NCI-H1092 (cell line): ENCODE measurements at places on chromosomes 6 and 20.
A peak's percentile ranks its signal among the peaks of the same experiment; 100 is the strongest.

DNA sequence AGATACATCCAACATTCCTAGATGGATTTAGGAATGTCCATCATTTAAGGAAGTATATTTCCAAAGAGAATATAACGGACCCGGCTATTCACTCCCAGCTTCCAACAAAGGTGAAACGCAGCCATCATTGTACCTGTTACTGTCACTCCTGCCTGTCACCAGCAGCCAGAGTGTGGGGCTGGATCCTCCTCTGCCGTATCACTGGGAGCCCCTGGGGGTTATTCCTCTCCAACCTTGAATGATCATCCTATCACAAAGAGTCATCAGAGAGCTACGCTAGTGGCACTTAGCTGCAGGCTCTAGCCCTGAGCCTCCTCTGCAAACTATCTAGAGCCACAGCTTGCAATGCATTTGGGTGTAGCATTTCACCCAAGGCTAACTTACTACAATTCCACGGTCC lies 73.6 kb upstream of the NHSL1 start:
- DNase-seq, result no peak

DNA sequence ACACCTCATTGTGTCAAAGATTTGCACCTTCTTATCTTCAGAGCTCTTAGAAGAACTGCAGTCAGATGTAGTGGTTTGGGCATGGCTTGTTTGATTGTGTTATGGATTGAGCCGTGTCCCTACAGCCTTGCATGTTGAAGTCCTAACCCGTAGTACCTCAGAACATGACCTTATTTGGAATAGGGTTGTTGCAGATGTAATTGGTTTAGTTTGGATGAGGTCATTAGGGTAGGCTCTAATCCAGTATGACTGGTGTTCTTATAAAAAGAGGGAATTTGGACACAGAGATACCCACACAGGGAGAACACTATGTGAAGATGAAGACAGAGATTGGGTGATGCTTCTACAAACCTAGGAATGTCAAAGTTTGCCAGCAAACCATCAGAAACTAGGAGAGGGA lies 35.4 kb upstream of the PHACTR2 start:
- no peak for DNase-seq

DNA sequence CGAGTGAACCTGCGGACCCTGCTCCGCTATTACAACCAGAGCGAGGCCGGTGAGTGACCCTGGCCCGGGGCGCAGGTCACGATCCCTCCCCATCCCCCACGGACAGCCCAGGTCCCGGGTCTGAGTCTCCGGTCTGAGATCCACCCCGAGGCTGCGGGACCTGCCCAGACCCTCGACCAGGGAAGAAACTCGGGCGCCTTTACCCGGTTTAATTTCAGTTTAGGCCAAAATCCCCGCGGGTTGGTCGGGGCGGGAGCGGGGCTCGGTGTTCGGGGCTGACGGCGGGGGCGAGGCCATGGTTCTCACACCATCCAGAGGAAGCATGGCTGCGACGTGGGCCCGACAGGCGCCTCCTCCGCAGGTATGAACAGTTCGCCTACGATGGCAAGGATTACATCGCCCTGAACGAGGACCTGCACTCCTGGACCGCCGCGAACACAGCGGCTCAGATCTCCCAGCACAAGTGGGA lies 46.9 kb upstream of the TRIM26 start:
- DNase-seq, result no peak

DNA sequence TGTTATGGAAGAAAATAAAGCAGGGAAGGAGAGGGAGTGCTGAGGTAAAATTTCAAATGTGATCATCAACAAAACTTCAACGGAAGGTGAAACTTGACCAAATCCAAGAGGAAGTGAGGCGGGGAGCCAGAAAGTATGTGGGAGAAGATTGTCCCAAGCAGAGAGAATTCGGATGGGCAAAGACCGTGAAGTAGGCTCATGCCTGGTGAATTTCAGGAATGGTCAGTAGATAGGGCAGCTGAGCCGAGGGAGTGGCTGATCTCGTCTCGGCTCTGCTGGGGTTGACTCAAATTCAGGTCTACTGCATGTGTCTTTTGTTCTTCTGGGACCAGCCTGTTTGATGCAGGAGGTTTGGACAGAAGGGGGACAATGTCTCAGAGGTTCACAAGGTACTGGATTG lies 7.0 kb upstream of the CSNK2A1 start:
- DNase-seq, result no peak

DNA sequence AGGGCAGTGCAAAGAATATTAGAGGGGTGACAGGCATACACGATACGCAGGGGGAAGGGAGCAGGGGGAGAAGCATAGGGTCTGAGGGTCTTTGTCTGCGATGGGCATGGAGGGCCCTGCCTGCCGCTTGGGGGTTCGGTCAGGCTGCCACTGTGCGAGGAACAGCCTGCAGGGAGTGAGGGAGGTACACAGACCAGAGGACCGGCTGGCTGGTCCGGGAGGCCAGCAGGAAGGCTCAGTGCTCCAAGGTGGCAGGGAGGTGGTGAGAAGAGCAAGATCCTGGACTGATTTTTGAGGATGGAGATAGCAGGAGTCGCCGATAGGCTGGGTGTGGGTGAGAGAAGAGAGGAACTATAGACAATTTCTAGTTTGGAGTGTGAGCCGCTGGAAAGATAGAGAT lies 338.4 kb downstream of the ZFAND3 start:
- DNase-seq, result no peak

- DNase-seq, result no peak
Observed at GRCh38 chr6:80489911-80490635, 383.6 kb downstream of the BCKDHB start.

DNA sequence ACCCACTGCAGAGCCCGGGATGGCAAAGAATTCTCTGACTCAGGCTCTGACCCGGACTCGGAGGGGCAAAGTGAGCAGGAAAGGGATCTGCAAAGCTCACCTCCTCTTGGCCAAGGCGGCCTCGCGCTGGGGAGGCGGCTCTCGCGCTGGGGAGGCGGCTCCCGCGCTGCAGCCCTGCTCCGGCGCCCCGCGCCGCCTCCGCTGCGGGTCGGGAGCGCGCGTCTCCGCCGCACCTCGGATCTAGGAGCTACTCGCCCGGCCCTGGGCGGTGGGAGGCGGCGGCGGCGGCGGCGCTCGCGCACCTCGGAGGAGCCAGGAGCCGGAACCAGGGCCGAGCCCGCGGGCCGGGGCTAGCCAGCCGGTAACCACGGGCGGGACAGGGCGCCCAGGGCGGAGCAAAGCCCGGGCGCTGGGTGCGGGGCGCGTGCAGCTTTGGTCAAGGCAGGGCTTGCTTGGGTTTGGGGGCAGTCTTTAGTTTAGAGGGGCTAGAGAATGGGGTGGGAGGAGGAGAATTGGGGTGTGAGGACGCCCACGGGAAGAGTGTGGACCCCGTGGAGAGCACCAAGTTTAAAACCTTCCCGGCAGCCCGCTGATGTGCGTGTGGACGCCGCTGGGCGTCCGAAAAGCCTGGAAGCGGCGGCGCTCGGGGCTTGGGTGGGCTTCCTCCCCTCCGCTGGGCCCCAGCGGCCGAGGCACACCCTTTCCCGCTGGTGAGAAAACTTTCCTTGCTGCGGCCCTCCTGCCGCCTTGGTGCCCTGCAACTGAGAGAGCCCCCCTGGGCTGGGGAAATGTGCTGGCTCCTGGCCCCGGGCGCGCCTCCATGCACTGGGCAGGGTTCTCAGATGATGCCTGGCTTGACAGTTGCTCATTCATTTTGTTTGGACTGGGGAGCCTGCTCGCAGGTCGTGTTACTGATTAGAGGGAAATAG lies at the start of gene MRAP2:
MRAP2 (plus strand) TSS at position 250 of the 929 bp plus-strand sequence. CDS start 21,547 bp downstream, outside the sequence.
- peak; percentile 33 for DNase-seq

DNA sequence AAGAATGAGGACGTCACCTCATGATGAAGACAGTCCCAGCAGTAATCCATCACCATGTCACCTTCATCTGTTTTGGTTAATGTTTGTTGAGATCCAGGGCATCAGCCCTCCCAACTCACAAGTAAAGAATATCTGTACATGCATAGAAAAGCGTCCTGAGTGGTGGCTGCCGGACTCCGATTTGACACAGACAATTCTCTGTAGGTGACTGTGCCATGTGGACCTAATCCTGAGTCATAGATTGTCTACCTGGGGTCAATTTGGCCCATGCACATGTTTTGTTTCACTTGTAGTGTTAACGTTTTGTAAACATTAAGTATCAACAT lies 168.4 kb upstream of the UST start:
- no peak for DNase-seq

DNA sequence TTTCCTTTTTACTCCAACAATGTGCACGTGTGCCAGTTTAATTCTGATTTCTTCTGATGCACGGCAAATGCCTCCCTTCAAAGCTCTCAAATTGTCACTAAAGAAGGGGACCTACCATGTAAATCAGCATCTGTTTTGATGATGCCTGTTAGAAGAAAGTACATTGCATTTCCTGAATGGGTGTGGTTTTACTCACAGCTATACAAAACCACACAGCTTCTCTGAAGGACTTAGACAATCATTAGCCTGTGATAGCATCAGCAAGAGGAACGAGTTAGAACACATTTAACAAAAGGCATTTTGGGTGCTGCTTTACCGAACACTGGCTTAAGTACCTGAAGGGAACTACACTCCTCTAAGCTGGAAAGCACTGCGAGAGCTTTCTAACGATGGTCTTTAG lies 109.4 kb downstream of the ATXN1 start:
- no peak for DNase-seq

- DNase-seq, result no peak
Observed at GRCh38 chr6:98678481-98678880, 155.9 kb upstream of the POU3F2 start.

- no peak for DNase-seq
Observed at GRCh38 chr20:19992996-19993908, 23.9 kb upstream of the NAA20 start.

GRCh38 chr20:1764136-1765033 lies 106.8 kb upstream of the SIRPG start:
- DNase-seq, result peak; percentile 60

DNA sequence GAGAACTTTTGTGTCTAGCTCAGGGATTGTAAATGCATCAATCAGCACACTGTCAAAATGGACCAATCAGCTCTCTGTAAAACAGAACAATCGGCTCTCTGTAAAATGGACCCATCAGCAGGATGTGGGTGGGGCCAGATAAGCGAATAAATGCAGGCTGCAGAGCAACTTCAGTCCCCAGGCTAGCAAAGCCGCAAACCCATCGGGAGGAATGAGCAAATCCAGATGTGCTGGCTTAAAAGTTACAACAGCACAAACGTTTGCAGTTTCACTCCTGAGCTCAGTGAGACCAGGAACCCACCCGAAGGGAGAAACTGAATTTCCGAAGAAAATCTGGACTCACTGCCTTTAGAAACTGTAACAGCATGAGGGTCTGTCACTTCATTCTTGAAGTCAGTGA lies 21.9 kb upstream of the MBOAT1 start:
- no peak for DNase-seq

DNA sequence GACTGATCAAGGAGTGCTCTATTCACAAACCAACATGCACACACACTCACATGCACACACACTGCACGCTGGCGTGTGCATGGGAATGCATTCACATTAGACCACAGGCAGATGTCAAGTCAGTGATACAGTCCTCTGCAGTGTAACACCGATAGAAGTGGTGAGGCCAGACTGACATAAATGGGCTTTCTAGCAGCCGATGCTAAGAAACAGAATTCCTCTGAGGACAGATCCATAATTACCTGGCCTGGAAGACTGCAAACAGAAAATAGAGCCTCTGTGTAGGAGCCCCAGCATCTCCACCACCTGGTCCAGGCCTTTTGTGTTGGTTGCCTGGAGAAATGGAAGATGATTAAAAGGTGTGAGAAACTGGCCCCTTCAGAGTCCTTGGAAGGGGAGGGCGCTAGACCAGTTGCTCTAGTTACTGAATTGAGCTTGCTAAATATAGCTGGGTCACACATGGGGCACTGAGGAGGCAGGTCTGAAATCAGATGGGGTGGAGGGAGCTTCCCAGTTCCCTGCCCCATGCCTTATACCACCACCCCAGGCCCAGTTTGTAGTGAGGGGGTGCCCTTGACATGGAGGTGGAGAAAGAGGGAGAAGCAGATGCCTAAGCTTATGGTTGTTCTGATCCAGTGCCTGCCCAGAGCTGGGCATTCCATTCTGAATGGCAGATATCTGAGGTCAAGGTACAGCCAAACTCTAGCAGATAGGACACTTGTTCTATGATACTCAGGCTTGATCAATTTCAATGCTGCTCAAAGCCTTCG lies 233.8 kb downstream of the LRFN2 start:
- DNase-seq, result no peak

DNA sequence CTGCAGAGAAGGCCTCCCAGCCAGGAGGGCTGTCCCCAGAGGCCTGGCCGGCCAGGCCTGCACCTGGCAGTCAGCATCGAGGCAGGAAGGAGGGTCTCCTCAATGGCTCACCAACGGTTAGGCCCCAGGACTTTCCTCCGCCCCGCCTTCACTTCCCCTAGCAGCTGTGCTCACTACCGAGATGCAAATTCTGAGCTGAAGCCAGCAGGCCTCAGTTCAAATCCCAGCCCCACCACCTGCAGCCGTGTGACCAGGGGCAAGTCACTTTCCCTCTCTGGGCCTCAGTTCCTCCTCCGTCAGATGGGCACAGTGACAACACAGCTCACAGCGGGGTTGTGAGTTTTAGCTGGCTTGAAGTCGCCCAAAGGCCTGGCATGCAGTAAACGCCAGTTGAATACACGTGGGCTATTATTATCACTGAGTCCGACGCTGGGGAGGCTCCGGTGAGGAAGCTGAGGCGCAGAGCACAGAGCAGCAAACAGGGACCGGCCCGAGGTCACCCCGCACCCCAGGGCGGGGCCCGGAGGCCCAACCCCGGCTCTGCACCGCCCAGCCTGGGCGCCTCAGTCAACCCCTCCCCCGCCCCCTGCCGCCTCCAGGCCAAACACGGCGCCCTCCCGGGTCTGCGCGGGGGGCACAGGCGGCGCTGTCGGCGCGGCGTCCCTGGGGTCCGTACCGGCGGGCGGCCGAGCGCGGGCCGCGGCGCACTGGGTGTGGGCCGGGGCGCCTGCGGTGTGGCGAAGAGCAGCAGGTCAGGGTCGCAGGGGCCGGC lies 671 bp downstream of the E2F1 start:
- DNase-seq, result peak; percentile 54

GRCh38 chr20:19768325-19768842 lies 10.3 kb downstream of the RIN2 start:
- no peak for DNase-seq

DNA sequence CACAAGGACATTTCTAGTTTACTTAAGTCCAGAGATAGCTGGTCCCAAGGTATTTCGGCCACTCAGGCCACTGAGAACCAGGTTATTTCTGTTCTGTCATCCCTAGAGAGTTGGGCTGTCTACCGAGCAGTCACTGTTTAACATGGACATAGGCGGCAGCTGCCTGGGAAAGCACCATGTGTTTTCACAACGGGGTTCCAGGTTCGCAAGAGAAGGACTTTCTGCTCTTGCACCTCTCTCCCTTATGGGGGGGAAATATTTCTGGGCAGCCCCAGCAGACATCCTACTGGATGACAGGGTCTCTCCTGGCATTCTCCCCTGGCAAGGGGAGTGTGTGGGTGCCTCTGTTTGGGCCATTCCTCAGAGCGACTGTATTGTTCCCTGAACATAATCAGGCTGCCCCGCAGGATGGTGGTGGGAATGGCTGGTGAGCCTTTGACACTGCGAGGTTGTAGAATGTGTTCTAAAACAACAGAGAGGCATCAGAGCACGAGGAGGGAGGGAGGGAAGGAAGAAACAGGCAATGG lies 64.4 kb upstream of the DUSP22 start:
- DNase-seq, result no peak
